ENCODE measurements at places on chromosomes 4 and X. TPM values are rescaled to one million over a fixed set of nuclear protein-coding genes. Genes with fewer than 3 reads are reported as not detected.

Gene DRP2
- 1.9 TPM for polyA plus RNA-seq

Gene CDX4
- polyA plus RNA-seq: not detected

Gene HPSE
- 1.5 TPM for polyA plus RNA-seq

Gene P2RY8
- polyA plus RNA-seq: 1.1 TPM

Gene ZAR1
- polyA plus RNA-seq: not detected

Gene KIT
- 18.4 TPM for polyA plus RNA-seq

Gene SORBS2
- polyA plus RNA-seq: 80.9 TPM

Gene PRRG1
- polyA plus RNA-seq: 28.5 TPM
